ENCODE measurements at places on chromosomes 5 and 9. TPM values are rescaled to one million over a fixed set of nuclear protein-coding genes. Genes with fewer than 3 reads are reported as not detected.

DNA sequence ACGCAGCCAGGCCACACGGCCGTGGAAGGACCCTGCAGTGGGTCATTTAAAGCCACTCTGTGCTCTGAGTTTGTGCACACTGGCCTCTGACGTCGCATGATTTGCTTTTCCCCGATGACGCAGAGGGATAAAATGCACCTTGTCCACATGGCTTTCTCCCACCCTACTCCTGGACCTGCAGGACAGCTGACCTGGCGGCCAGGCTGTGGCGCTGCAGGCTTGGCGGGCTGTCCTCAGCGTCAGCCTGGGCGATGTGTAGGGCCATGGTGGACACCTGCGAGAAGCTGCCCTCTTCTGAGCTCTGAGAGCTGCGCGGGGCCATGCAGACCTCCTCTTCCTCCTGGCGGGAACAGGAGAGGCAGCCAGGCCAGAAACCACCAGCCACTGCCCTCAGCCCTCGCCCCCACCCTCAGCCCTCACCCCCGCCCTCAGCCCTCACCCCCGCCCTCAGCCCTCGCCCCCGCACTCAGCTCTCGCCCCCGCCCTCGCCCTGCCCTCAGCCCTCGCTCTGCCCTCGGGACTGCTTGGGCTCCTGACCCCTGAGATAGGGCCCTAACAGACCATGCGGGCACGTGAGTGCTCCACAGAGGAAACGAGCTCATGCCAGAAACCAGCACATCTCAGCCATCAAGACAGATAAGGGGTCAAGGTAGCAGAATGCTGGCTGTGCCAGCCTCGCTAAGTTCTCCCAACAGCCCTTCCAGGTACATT, 20.0 kb upstream of the SCGB3A1 start:
- DNase-seq = no peak

DNA sequence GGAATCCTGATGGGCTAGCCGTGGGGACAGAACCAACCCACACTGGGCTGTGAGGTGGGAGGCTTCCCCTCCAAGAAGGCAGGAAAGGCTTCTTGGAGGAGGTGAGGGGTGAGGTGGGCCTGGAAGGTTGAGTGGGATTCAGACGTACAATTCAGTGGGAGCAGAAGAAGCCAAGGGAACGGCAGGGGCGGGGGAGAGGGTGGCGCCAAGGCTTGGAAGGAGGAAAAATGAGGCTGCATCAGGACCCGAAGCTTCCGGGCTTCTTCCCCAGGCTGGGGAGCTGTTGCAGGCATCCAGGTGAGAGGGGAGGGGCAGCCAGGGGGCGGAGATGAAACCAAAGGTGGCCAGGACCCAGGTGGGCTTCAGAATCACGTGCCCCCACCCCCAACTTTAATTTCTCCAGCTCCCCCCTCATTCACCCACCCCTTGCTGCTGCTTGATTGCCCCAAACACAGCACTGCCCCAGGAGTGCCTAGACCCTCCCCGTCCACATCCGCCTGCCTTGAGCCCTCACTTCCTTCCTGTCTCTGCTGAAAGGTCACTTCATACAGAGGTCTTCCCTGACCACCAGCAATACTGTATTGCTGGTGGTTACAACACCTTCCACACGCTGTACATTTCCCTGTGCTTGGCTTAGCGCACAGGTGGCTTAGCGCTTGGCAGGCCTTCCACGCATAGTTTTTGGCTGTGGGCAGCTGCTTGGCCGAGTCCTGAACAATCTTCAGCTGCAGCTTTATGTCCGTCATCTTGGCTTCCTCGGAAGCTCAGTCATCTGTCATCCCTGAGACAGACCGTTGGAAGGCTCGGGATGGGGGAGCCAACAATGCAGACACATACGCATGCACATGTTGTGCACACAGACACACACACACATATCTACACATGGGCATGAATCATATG, 193.5 kb downstream of the RGS3 start:
- no peak for DNase-seq

GRCh38 chr9:91834740-91835139, 115.3 kb downstream of the ROR2 start:
- DNase-seq = no peak

DNA sequence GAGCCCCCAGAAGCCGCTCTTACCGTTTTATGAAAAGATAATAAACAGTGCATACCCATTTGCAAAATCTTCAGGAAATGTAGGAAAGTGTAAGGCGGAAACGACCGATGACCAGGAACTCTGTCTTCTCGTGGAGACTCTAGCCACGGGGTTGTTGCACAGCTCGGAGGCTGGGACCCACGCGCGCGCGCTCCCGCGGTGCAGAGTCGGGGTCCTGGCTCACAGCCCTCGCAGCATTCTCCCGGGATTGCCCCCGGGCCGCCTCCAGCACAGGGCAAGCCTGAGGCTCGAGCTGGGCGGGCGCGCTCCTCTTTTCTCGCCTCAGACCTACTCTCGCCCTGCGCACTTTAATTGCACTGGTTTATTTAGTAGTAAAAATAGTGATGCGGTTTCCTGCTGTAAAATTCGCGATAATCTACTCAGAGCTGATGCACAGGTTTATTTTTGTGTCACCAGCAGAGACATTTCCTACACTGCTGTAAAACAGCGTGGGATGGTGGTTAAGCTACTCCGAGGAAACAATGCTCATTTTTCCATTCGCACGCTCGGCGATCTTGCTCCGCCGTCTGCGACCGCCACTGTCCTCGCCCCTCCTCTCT, 15.5 kb downstream of the TRIM7 start:
- DNase-seq = peak; percentile 67

CCL28 gene
- total RNA-seq = 9.3 TPM

- peak; percentile 17 for DNase-seq
These were observed 107.3 kb downstream of the CD180 start for GRCh38 chr5:67089200-67089725.

DNA sequence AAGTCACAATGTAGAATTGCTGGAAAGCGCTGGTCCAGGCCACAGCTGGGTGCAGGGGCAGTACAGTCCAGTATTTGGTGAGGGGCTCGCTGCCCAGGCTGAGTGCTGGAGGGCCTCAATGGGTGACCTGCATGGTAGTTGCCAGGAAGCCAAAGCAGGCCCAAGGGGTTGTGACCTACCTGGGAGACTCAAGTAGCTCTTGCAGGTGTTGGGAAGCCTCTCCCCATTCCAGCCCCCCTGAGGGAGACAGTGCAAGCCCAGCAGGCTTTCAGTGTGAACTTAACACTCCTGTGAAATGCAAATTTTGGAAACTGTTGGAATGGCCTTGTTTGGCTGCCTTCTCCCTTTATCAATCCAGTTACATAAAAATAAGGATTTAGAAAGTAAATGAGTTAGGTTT, 13.9 kb downstream of the KDM4C start:
- DNase-seq = no peak

GRCh38 chr5:17396247-17396646, 101.8 kb upstream of the TAF11L2 start:
- DNase-seq = no peak

All from stomach (tissue), 19 donors.